ENCODE measurements at places on chromosomes 1 and 21.

DNA sequence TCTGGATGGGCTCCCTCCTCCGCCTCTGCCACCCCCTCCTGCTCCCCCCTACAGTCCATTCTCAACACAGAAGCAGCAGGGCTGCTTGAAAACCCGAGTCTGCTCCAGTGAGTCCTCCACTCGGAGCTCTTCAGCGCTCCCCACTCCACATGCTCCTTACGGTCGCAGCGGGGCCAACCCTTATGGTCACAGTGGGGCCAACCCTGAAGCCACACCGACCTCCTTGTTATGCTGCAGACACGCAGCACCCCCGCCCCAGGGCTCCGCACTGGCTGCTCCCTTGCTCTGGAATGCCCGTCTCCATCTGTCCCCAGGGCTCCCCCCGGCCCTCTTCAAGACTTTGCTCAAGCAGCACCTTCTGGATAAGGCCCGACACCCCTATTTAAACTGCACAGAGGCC is 22.6 kb downstream of the GPR157 start:
- DNase-seq, result no peak

DNA sequence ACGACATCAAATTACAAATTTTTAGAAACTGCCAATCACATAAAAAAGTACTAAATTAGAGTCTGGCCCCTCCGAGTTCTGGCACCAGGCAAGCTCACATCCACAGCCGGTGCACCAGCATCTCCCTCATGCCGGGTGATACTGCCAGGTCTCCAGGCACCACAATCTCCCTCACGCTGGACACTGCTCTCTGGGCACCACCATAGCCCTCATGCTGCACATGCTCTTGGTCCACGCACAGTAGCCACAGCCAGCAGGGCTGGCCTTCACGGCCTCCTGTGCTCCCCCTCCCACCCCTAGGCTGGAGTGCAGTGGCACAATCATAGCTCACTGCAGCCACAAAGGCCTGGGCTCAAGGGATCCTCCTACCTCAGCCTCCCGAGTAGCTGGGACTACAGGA is 65.5 kb downstream of the AKT3 start:
- DNase-seq, result no peak

DNA sequence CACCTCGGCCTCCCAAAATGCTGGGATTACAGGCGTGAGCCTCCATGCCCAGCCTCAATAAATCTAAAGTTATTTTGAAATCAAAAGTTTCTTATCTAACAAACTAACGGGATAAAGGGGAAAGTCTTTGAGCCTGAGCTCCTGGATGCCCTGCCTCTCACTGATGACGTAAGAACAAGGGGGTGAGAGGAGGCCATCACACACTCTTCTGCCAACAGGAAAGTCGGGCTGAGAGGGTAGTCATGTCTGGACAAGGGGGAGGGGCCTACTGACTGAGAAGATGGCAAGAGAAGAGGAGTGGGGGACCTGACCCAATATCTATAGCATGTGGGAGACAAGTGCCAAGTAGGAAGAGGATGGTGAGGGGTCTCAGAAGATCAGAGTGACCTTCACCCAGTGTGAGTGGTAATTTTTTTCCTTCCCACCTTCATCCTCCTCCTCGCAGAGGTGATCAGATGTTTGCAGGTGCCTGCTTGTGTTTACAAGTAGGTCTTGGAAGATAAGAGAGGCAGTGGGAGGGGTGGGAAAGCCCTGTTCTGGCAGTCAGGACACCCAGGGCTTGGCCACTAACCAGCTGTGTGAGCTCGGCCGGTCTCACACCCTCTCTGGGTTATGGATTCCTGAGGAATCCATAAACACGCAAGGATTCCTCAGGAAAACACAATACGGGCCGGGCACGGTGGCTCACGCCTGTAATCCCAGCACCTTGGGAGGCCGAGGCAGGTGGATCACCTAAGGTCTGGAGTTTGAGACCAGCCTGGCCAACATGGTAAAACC is 9.6 kb downstream of the UQCRHL start:
- no peak for DNase-seq

GRCh38 chr1:36160949-36161485 is 5.1 kb downstream of the MAP7D1 start:
- peak; percentile 37 for DNase-seq

GRCh38 chr1:5889901-5890300 is 102.3 kb downstream of the NPHP4 start:
- no peak for DNase-seq

GRCh38 chr1:119291611-119292206 is 76.9 kb upstream of the HAO2 start:
- no peak for DNase-seq

DNA sequence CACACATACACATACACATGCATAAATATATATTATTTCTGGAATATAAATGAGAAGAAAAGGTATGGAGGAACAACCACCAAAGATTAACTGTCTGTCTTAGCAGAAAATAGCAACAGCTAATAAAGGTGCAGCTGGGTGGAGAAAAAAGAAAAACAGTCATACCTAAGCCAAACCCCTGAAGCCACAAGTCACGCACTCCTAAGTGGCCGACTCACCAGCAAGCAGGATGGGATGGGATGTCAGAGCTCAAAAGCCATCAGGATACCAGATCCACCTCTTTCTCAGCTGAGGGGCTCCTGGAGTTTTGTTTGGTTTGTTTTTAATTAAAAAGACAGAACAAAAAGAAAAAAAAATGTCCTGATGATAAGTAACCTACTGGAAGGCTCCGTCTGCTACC is 64.7 kb upstream of the HIVEP3 start:
- DNase-seq, result no peak

DNA sequence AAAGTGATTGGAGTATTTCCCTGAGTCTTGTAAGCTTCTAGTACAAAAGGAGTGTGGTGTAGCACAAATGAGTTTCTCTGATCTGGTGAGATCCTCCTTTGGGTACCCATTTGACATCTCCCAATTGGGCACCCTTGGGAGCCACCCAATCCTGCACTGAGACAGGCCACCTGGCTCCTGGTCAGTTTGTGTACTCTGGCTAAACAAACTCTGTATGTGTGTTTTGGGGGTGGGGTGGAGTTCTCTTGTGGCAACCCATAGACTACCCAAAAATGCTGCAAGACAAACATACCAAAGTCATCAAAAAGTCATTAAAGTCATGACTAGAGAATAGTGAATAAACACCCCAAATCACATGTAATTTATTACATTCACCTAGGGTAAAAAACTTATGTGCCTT is 8.4 kb upstream of the HIVEP3 start:
- no peak for DNase-seq

GRCh38 chr21:45370575-45370974 is 34.4 kb upstream of the COL18A1 start:
- no peak for DNase-seq

DNA sequence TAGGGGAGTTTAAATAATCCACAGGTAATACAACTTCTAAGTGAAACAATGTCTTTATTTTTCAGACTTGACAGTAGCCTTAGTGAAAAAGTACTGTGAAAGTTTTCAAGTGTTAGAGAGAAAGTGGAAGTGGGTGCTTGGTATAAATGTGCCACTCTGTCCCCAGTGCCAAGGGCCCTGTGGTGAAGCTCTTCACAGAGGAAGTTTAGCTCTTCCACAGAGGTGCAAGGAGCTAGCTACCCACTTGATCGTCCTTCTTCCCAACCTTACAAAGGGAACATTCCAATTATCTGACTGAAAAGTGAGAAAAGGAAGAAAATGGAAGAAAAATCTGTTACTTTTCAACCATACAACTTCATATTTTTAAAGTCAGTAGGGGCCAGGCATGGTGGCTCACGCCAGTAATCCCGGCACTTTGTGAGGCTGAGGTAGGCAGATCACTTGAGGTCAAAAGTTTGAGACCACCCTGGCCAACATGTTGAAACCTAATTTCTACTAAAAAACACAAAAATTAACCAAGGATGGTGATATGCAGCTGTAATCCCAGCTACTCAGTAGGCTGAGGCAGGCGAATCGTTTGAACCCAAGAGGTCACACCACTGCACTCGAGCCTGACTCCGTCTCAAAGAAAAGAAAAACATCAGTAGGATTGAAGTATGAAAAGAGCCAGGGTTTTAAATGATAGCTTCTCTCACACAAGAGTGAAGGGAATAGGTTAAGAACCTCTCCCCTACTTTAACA is 41.0 kb upstream of the PTPRC start:
- DNase-seq, result no peak

GRCh38 chr1:212430416-212430815 is 2.3 kb upstream of the NENF start:
- no peak for DNase-seq

GRCh38 chr1:219296430-219297355 is 123.0 kb downstream of the LYPLAL1 start:
- no peak for DNase-seq

GRCh38 chr1:112256411-112256810 is 139.6 kb upstream of the CTTNBP2NL start:
- DNase-seq, result no peak

DNA sequence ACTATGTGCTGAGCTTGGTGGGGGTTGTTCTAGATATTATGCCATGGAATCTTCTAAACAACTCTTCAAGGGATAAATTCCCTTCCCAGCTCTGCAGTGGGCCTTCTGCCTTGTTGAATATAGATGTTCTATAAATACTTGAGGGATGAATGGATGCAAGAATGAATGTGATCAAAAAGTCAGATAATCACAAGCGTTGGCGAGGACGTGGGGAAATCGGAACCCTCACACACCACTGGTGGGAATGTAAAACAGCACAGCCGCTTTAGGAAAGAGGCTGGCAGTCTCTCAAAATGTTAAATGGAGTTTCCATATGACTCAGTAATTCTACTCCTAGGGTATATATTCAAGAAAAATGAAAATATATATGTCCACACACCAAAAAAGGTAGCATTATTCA is 19.0 kb downstream of the SDC3 start:
- DNase-seq, result no peak

DNA sequence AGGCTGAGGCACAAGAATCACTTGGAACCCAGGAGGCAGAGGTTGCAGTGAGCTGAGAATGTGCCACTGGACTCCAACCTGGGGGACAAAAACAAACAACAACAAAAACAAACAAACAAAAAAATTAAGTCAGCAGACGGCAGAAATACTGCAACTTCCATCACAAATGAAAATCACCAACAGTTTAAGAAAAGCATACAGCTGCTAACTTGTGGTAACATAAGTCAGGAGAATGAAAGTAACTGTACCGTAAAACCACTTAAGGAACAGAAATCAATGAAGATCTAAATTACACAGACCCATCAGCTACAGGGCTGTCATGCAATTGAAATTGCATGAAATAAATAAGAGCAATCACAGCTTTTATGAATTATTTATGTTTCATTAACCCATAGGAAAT is 25.0 kb downstream of the MCOLN2 start:
- DNase-seq, result no peak

DNA sequence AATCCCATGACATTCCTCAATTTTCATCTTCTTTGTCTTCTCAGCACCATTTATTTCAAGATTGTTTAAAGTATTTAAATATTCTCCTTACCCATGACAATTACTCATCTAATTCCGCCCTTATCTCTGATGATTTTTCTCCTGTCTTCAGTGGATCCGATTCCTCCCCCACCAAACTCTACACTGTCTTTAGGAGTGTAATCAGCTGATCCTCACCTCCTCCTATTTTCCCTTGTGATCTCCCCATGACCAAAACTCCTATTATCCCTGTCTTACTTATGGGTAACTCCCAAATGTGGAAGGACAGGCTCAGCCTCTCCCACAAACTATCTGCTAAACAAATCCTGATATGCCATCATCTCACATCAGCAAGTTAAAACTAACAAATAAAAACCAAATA is 335.3 kb upstream of the RUNX1 start:
- no peak for DNase-seq

DNA sequence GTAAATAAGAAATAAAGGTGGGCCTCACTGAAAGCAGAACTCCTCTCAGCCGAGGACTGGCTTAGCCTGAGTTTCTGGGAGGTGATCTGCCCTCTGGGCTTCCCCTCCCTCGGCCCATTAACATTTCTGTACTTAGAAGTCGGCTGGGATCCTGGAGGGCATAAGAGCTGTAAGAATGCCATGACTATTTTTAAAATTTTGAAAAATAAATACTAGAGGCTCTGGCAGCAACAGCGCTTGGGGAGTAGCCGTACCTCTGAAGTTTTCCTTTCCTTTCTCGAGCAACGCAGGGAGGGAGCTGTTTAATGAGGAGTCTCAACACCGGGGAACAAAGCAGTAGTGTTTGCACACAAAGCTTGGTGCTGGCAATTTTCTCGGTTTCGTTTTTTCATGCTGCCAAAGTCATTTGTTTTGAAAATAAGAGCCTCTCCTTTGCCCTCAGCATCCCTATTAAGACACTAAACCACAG is 498.7 kb downstream of the SMYD3 start:
- DNase-seq, result no peak

Measured in KG1 (cell line).